ENCODE measurements at places on chromosomes 5 and 9.

DNA sequence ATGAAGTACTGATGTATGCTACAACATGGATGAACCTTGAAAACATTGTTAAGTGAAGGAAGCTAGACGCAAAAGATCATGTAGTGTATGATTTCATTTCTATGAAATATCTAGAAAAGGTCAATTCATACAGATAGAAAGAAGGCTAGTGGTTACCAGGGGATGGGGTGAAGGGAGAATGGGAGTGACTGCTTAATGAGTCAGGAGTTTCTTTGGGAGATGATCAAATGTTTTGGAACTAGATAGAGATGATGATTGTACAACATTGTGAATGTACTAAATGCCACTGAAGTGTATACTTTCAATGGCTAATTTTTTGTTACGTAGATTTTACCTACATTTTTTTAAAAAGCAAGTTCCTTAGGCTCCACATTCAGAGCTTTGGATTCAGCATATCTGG lies 14.9 kb upstream of the DELE1 start:
- no peak for DNase-seq

GRCh38 chr5:112776301-112776856 lies 38.7 kb downstream of the APC start:
- DNase-seq: no peak

- no peak for DNase-seq
Measured at GRCh38 chr5:91417219-91417618, 34.1 kb upstream of the ARRDC3 start.

- no peak for DNase-seq
Measured at GRCh38 chr9:79395755-79396154, 176.0 kb upstream of the TLE4 start.

DNA sequence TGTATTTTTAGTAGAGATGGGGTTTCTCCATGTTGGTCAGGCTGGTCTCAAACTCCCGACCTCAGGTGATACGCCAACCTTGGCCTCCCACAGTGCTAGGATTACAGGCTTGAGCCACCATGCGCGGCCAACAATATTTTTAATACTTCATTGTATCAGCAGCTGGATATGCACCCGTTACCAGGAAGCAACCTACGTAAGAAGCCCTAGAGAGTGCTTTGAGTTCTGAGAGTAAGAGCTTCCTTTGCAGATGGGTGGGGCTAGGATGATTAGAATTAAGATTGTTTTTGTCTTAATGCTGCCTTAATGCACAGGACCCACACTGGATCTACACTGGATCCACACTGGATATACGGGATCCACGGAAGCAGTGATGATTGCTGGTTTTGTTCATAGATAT lies 123.9 kb upstream of the ABCA1 start:
- no peak for DNase-seq

DNA sequence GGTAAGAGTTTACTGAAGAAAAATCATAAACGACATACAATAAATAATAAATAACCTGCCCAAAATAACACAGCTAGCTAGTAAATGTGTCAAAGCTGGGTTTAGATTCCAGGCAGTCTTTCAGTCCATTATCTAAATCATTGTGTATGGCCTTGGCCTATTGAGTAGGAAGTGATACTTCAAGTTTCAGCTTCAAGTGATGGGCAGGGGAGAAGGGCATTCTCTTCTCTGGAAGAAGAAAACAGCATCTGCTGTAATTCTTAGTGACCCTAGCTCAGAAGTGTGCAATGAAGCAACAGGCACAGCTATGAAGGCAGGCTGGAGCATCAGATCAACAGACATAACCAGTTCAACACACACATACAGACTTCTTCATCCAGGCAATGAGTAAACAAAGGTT lies 42.5 kb downstream of the FNIP1 start:
- DNase-seq: no peak

- DNase-seq: no peak
Measured at GRCh38 chr5:158626718-158627117, 473.0 kb downstream of the EBF1 start.

- DNase-seq: no peak
Measured at GRCh38 chr5:91535499-91535898, 152.4 kb upstream of the ARRDC3 start.

- no peak for DNase-seq
Measured at GRCh38 chr5:118592229-118593002, 395.9 kb downstream of the DTWD2 start.

- DNase-seq: no peak
Measured at GRCh38 chr9:120138955-120139354, 441.0 kb downstream of the CDK5RAP2 start.

DNA sequence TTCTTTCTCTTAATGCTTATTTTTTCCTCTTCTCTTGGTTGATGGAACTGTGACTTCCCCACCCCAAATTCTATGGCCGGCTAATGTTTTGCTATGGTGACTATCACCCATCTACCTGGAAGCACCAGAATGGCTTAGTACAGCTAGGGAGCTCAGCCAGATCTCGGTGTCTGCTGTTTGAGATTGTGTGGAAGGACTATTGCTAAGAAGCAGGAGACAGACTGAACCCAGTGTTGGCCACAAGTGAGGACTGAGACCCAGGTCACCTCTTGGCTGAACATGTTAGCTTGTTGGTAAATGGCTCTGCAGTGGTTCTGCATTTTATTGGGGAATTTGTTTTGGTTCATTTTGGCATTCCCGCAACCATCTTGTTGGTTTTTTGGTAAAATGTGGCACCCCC lies 2.7 kb downstream of the PRRC2B start:
- no peak for DNase-seq

DNA sequence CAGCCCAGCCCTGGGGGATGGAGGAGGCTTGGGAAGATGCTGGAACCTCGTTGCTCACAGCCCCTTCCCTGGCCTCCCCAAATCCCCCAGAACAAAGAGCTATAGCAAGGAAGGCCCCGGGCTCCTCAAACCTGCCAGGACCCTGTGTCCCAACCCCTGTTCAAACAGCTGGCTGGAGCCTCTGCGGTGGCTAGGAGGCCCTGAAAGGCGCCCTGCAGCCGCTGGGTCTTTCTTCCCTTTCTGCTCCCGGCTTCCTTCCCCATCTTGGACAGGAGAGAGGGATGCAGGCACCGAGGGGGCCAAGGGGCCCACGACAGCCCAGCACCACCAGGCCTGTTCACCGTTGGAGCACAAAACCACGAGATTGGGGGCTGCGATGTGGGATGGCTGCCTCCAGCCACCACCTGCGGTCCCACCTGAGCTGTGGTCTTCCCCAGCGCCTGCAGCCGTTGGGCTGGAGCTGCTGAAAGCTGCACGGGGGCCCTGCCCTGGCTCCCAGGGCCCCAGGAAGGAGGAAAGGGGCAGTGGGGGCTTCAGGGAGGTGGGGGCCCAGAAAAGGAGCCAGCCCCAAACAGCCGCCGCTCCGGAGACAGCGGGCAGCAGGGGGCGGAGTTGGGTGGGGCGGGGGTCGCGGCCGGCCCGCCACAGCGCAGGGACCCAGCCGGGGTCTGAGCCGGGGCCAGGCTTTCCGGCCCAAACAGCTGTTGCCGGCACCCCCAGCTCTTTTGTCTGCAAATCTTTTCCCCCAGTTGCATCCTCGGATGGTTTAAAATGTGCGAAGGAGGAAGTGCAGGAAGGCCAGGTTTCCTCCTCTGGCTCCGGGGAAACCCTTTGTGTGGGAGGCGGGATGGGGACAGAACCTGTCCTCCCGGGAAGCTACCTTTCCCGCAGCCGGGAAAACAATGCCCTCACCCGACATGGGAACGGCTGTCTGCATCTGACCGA lies 16.1 kb downstream of the NOTCH1 start:
- no peak for DNase-seq
